ENCODE measurements at places on chromosomes 1 and 21.

- no peak for DNase-seq
These were observed 62.3 kb upstream of the FMN2 start for GRCh38 chr1:240029418-240029817.

- DNase-seq, result no peak
These were observed 62.6 kb upstream of the SPAG17 start for GRCh38 chr1:118247593-118247992.

- no peak for DNase-seq
These were observed 31.8 kb downstream of the ADGRL2 start for GRCh38 chr1:81832573-81832972.

DNA sequence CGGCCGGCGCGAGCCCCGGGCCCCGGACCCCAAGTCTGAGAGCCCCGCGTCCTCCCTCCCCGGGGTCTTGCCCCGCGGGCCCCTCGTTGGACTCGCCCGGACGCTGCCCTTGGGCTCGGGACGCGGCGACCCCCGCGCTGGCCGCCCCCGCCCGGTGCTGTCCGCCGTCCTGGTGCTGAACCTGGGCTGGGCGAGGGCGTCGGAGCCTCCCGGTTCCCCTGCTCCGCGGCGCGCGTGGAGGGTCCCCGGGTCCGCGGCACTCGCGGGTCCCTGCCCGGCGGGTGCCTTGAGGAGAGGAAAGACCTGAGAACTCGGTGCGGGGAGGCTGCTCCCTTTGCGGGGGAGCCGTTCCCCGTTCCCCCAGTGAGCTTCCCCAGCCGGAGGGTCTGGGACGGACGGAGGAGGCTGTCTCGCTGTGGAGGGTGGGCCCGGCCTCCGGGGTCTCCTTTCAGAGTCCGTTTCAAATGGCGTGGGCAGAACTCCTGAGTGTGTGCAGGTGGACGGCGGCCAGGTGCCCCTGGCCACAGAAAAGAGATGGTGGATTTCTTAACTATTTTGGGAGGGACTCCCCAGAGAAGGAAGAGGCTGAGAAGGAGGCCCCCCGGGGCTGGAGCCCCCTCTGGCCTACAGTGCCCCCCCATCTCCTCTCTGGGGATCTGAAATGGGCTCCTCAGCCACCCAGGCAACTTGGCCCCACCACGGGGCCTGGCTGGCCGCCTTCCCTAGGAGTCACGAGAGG is 595 bp downstream of the GABRD start:
- no peak for DNase-seq

DNA sequence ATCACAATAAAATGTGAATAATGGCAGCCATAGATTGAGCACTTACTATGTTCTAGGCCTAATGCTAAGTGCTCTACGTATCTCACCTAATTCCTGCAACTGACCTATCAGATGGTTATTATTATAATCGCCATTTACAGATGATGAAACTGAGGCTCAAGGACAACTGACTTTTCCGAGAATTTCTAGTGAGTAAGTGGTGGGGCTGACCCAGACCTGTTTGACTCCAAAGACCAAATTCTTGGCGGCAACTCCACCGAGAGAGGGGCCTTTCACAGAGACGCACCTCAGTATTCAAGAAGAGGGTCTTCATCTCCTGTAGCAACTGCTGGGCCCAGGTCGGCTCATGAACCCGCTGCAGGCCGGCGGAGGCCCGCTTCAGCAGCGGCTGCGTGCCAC is 573 bp downstream of the TMEM234 start:
- DNase-seq, result no peak

DNA sequence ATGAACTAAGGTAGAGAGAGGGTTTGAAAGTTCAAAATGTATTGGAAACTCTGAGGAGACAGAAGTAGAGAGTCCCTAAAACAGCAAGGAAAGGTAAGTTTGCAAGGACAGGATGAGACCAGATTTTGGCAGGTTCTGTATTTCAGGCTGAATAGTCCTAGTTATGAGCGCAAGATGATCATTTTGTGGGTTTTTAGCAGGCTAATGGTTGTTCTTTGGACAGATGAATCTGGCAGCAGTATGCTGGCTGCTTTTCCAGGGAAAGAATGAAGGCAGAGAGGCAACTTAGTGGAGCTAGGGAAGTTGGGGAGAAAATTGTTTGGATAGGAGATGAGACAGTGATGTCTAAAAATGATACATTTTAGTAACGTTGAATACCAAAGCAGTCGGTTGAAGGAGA is 243.5 kb upstream of the NRIP1 start:
- no peak for DNase-seq
